ENCODE measurements at places on chromosomes 1 and 21.

DNA sequence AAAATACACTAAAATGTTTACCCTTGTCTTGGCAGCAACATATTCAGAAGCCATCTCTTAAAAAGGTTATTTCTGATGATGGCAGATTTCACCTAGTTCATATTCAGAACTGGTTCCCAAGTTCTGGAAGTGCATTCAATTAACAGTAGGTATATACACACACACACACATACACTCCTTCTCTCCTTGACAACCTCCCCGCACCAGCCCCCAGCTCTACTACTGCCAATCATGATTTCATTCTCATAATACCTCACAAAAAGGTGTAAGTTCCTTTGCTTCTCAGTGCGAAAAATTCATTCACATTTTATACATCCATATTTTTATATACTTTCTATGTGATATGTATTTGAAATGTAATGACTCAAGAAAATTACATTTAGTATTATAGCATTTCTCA lies 228.1 kb upstream of the ST6GALNAC5 start:
- no peak for DNase-seq

GRCh38 chr1:33306653-33307493 lies 14.0 kb downstream of the A3GALT2 start:
- DNase-seq = no peak

- no peak for DNase-seq
Measured at GRCh38 chr1:168213349-168213748, 12.5 kb upstream of the SFT2D2 start.

GRCh38 chr1:229162825-229163515 lies 107.9 kb upstream of the RAB4A start:
- no peak for DNase-seq

DNA sequence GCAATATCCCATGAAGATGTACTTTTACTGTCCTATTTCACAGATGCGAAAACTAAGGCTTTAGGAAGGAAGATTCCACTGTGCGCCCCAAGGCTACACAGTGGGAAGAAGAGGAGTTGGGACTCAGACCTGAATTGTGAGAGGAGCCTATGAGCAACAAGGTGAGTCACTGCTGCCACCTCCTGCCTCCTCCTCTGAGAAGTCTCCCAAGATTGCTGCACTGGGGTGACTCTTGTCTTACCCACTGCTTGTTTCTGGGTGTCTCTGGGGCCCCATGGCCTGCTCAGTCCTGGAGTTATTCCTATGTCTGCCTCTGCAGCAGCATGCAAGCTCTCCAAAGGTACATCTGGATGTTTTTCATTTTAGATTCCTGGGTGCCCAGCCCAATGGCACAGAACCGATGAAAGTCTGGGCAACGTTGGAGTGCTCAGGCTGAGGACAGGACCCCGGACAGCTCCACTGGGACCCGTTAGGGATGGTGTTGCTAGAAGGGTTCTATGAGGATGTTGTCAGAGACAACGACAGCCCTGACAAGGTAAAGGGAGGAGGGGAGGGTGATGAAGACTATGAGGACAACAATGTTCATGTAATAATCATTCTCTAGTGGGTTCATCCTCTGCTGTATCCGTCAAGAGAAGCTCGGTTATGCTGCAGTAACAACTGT lies 11.0 kb upstream of the C1QA start:
- DNase-seq = no peak

- no peak for DNase-seq
Measured at GRCh38 chr21:38269576-38269936, 12.8 kb downstream of the KCNJ15 start.

DNA sequence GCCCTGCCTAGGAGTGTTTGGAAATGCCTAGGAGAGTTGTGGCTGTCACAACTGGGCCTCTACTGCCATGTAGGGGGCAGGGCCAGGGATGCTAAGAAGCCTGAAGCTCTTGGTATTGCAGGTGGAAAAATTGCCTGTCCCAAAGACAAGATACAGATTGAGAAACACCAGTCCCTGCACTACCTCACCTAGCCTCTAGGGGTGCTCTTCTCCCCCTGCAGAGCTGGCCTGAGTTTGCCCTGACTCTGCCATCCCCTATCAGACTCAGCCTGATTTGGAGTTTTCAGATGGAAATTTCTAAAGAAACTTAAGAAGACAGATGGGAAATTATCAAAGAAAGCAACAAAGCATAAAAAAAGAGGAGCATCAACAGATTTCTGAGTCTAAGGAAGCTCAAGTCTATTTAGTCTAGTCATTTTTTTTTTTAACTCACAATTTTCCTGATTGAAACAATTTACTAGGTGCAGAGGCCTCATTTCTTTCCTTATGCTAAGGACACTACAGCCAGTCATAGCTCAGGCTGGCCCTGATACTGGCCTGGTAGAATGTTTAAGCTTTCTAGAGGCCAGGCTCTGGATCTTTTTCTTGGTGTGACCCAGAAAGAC lies 61.4 kb upstream of the LRRN2 start:
- peak; percentile 19 for DNase-seq

All from HFF-Myc (cell line).